ENCODE measurements at places on chromosomes 1 and 21.

DNA sequence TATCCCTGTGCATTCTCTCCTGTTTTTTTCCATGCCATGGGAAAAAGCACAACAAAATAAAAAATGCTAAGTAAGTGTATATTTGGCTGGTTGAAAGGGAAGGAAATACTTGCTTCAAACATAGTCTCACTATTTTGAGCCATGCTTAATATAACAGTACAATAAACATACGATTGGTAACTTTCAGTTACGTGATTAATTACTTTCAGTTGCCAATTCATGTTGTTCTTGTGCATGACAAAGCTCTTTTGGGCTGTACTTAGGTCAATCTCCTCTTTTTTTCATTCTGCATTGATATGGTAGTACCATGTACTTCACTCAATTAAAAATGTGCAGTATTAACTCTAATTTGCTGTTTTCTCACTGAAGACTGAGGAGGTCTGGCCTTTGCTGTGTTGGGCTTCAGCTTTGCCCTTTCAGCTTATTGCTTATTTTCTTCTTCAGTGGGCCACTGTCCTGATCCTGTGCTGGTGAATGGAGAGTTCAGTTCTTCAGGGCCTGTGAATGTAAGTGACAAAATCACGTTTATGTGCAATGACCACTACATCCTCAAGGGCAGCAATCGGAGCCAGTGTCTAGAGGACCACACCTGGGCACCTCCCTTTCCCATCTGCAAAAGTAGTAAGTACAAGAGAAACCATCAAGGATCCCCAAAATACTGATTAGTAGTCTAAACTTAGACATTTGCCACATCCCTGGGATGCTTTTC, 2.7 kb downstream of the C4BPB start:
- DNase-seq: no peak

GRCh38 chr1:156481527-156481926, 19.0 kb downstream of the MEF2D start:
- peak; percentile 43 for DNase-seq

DNA sequence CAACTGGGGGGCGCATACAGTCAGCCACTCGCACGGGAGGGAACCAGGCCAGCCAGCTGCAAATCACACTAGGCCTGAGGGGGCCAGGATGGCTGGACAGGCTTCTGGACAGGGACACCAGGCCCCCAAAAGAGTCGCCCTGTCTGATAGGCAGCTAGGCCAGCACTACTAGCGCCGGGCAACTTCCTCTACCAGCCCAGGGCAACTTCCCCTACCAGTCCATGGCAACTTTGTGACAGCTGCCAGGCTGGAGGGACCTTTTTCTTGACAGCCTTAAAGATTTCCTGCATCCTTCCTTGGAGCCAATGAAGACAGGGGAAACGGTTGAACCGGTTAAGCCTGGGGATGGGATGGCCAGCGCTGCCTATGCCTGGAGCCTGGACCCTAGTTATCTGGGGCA, 5.1 kb downstream of the IFFO2 start:
- DNase-seq: no peak

DNA sequence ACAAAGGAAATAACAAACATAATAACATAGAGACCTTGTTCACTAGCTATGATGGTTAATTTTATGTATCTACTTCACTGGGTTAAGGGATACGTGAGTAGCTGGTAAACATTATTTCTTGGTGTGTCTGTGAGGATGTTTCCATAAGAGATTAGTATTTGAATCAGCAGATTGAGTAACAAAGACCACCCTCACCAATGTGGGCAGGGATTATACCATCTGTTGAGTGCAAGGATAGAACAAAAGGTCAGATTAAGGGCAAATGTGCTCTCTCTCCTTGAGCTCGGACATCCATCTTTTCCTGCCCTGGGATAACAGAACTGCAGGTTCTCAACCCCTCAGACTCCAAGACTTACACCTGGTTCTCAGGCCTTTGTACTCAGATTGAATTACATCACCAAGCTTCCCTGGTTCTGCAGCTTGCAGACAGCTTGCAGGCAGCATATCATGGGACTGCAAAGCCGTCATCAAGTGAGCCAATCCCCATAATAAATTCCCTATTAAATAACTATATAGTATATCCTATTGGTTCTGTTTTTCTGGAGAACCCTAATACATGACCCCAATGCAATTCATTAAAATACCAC, 9.2 kb downstream of the SPATA6 start:
- DNase-seq: no peak

GRCh38 chr21:45283611-45284455, 3.9 kb downstream of the POFUT2 start:
- DNase-seq: no peak

DNA sequence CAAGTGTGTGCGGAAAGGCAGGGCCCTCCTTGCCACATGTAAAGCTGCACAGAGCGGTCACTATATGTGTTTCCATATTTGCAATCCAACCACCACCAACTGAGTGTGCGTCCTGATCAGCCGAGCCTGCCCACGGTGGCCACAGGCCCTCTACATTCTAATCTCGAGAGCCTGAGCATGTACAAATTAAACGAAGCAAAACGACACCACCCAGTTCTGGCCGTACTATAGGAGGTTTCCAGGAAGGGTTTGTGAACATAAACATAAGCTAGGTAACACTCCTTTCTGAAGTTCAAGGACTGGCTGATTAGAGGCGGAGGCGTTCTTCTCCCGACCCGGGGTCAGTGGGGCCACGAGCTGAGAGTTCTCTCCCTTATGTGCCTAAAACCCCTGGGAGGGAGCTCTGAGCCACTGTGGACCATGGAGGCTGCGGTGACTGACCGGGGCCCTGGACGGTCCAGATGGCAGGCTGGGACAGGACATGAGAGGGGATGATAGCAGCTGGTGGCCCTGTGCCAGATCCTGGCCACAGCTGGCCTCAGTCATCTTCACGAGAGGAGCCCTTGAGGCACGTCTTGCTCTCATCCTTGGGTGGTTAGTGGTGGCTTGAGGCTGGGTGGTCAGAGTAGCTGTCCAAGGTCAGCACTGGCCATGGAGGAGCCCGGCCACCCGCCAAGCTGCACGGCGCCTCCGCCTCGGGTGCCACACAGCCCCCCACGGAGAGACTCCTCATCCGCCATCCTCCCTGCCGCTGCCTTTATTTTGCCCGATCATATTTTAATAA, 39.1 kb upstream of the TRAPPC10 start:
- no peak for DNase-seq

GRCh38 chr1:161088587-161089110, 709 bp downstream of the NECTIN4 start:
- no peak for DNase-seq

DNA sequence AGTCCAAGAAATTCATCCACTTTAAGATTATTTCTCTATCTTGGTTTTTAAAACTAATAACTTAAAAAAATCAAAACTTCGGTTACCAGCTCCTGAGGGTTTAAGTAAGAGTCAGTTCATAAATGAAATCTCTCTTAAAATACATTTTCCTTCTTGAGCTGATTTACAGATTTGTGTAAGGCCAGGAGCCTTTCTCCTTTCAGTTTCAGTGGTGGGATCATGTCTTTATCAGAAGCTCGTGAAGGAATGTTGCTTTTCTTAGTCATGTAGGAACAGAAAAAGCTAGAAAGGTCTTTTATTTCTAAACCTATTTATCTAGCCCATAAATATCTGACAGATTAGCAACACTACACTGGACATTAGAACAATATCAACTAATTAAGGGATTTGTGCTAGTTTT, 390.2 kb downstream of the GPATCH2 start:
- no peak for DNase-seq

GRCh38 chr1:82168482-82168881, 367.7 kb downstream of the ADGRL2 start:
- DNase-seq: no peak

DNA sequence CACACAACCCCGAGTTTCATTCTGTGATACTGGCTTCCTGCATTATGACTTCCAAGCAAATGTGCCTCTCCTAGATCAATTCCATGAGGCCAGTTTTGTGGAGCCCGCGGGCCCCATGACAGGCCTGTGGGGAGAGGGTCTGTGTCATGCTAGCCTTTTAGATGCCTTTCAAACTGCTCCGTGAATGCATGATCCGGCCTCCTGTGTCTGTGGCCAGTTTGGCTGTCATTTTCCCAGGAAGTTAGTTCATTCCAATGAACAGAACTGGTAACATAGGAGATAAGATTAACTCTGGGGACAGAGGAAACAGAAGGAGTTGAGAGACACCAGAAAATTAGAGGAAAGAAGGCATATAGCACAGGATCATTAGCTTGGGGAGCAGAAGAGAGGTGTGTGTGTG, 3.2 kb downstream of the FNDC7 start:
- DNase-seq: no peak

DNA sequence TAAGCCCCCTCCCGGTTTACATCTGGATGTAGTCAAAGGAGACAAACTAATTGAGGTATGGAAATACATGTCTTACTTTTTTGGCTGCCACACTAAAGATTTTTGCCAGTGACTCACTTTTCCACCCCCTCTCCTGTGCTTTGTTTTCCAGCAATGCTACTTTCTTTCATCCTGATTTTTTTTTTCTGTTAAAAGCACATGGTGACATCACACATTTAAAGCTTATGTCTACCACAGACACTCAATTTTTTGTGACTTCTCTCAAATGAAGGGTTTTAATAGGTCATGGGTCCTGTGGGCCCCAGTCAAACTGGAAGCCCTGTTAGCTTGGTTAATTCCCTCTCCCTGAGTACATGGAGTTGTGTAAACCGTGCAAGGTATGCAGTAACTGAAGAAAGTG, 2.2 kb downstream of the PPP1R8 start:
- no peak for DNase-seq

DNA sequence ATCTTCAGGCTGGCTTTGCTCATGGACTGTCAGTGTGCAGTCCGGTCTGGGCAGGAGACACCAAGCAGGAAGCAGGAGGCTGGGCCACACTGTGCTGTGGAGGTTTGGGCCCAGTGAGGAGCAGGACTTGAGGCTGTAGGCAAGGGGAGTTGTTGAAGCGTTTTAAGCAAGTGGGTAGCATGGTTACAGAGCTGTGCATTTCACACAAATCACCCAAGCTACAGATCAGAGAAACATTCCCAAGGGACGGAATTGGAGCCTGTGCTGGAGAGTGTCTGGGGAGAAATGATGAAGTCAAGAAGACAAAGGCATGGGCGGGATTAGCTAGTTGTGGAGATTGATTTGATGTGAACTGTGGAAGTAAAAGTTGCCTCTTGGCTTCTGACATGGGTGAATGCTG, 60.9 kb downstream of the KIF21B start:
- DNase-seq: no peak

DNA sequence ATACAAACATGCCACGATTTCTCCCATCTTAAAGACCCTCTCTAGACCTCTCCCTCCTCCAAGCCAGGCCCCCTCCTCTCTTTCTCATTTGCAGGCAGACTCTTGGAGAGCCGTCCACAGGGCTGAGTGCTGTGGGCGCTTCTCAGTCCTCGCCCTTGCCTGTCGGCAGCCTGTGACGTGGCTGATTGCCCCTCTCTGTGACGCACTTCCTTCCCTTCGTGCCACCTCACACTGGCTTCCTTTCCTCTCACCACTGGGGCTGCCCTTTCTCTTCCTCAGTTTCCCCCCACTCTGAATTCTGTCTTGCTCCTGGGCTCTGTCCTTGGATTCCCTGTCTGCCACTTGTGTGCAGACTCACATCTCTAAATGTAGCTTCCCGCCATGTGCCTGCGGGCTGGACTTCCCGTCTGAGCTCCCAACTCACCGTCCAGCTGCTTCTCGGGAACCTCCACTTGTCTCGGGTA, 227.2 kb downstream of the CAMTA1 start:
- no peak for DNase-seq

DNA sequence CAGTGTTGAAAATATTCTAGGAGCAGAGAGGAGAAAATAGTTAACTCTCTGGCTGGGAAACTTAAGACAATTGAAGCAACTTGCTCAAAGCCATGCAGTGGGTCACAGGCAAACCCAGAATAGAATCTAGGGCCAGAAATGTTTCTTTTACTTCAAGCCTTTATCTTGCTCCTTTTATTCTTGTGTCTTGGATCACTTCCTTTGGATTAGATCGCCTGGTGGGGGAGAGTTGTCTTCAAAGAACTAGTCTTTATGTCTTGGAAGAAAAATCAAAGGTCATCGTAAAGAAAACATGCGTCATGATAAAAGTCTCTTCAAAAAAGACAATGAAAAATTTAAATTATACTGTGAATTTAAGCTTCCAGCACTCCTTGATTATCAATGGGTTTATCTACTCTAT, 493.6 kb upstream of the USP24 start:
- DNase-seq: no peak
